GM19239 (cell line): ENCODE measurements at places on chromosomes 2 and 18.

DNA sequence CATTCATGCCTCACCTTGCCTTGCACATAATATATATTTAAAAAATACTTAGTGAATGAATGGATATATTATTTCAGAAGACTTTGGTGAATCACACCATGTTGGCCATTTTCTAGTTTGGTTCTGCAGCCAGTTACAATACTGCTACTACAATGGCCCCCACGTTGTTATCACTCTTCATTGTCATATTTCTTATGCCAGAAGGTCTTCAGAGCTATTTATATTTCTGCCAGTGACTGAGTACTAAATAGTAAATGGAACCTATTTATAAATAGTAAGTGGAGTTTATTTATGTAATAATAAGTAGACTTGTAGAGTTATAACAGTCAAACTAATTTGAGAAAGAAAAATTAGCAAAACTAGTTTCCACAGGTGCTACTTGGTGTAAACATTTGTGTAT is 516.6 kb upstream of the SYT4 start:
- no peak for DNase-seq

- DNase-seq = no peak
These were observed 16.7 kb upstream of the PDIA6 start for GRCh38 chr2:10829299-10829698.

DNA sequence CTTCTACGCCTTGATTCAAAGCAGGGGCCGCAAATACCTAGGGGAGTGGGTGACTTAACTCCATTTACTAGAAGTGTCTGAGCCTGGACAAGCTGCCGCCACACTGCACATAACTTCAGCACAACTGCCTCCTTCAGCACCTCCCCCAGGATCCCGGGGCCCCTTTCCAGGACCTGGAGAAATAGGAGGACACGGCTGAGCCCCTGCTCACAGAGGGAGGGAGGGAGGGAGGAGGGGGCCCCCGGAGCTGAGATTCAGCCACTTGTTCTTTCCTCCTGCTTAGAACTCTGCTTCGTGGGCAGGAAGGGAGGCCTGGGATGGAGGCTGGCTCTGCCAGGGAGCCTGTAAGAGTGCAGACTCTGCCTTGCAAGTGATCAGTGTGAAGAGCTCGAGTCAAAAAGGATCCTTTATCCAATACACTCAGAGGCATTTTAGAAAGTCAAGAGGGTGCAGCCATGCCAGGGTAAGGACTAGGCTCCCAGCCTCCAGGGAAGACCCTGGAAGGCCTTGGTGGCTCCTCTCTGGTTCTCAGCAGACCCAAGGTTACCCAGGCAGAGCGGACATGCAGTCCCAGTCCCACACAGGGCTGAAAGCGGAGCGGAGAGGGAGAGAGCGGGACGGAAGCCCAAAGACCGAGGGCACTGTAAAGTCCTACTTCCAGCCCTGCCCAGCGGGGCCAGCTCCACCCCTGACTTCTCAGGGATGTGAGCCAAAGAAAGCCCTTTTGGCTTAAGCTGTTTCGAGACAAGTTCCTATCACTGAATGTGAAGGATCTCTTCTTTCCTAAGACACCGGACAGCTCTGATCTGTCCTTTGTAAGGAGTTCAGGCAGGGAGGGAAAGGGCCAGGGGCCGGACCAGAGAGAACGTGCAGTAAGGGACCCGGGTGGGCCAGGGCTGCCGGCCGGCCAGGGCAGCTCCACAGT is 8.6 kb upstream of the ARMC9 start:
- DNase-seq = no peak

DNA sequence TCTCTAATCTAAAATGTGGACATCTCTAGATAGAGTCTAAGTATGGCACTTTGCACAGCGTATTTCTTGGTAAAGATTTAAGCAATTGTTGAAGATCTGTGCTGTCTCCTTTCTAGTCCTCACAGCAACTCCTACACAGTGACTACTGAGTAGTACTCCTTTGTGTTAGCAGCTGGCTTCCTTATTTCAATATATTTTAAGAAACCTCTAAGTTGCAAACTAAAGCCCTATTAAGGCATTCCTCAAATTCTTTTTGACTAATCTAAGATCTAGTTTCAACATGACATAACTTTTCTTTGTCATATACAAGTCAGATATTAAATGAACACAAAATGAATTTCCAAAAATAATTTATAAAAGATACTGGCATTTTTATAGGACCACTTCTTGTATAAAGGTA is 121.8 kb upstream of the DNAJC10 start:
- DNase-seq = no peak

DNA sequence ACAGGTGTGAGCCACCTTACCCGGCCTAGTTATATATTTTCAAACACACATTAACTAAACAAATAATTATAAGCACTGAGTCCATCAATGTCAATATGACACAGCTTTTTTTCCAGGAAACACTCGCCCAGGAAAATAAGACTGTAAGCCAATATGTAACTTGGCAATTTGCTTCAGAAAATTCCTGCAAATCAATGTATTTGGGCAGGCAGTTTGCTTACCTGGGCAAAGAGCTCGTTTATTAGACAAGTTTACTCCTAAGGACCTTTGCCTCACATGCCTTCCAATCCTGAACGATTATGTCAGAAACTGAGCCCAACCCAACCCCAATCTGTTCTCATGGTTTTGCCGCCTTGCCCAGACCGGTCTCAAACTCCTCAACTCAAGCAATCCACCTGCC is 34.7 kb upstream of the NDUFV2 start:
- no peak for DNase-seq

- no peak for DNase-seq
These were observed 167.2 kb downstream of the TRIB2 start for GRCh38 chr2:12883906-12884305.

DNA sequence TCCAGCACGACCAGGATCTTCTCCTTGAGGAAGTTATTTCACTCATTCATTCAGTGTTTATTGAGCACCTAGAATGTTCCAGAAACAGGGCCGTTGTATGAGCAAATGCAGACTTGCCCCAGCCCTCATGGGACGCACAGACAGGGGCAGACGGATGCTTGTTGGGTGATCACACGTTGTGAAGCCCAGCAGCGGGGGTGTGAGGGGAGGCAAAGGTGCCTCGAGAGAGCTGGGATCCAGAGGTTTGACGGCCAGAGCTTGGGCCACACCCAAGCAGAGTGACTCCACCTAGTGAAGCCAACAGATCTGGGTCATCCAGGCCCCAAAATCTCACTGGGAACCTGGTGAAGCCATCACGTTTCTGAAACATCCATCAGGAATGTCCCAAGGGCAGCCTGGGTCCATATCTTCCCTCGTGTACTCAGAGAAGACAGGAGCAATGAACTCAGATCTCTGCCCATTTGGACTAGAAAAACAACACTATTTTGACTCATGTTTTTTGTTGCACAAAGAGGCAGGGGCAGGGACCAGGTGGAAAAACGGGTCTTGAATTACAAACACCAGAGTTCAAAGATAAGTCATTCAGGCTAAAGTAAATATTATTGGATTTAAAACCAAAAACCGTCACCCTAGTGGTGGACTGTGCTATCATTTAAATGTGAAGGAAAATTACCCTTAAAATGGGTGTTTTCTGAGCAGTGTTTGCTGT is 54.9 kb upstream of the RBM44 start:
- DNase-seq = no peak

DNA sequence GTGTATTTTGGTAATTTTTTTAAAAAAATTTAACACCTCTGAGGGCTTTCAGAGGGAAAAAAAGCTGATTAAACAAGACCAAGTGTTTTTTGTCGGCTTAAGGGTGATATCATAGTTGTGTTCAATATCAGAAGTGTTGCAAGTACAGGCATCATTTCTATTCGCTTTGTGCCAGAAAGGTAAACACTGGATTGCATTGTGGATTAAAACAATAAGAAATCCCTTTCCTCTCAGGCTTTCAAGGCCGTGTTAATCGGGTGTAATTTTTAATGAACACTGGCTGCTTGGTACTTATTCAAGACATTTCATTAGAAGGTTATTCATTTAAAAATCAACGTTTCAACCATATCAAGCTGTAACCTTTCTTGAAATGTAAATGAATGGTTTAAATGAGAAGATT is 18.3 kb downstream of the FIGN start:
- DNase-seq = no peak

DNA sequence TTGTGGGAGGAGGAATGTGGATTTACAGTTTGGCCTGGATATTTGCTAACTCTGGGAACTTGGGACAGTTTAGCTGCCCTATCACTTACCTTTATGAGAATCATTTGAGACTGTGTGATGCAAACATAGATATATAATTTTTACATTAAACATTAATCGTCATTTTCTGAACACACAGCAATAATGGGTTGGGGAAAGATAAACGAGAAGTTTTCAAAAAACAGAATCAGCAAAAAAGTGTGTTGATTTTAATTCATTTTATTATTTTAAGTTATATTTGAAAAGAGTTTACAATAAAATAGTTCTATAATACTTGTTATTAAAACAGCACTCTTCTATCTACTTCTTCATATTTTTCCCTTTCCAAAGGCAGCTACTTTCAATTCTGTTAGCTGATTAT is 813.3 kb downstream of the SLC4A3 start:
- no peak for DNase-seq

GRCh38 chr18:44742126-44742525 is 61.4 kb downstream of the SETBP1 start:
- DNase-seq = no peak

GRCh38 chr2:10876394-10876793 is 35.3 kb upstream of the KCNF1 start:
- no peak for DNase-seq

DNA sequence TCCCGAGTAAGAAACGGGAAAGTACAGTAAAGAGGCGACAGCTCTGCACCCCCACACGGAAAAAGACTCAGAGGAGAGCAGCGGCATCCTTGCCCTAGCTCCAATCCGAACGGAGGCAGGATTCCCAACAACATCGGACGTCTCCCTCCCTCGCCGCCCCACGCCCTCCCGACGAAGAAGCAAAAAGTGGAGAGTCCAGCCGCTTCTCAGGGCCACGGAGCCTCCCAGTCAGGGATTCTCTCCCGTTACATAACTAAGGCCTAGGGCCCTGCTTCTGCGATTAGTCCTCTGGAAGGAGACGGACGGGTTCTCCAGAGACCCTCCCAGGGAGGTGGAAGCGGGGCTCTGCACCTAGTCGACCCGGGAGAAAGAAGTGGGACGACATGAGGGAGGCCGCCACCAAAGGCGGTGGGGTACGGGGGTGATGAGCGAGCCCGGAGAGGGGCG is 587 bp downstream of the SUMO1 start:
- no peak for DNase-seq

DNA sequence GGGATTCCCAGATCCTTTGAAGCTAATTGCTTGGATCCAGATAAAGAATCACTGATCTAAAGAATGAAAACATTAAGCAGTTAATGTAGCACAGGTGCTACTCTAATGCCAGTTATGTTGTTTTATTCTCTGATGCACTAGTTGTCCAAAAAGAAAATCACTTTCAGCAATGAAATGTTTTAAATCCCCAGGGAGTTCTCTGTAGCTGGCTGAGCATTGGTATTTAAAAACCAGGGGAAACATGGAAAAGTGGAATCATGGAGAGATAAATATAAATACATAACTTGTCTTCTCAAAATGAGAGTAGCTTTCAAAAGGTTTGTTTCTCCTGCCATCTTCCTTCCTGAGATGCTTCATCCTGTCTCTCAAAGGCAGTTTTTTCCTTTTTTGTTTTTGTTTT is 37.7 kb downstream of the CD302 start:
- no peak for DNase-seq

DNA sequence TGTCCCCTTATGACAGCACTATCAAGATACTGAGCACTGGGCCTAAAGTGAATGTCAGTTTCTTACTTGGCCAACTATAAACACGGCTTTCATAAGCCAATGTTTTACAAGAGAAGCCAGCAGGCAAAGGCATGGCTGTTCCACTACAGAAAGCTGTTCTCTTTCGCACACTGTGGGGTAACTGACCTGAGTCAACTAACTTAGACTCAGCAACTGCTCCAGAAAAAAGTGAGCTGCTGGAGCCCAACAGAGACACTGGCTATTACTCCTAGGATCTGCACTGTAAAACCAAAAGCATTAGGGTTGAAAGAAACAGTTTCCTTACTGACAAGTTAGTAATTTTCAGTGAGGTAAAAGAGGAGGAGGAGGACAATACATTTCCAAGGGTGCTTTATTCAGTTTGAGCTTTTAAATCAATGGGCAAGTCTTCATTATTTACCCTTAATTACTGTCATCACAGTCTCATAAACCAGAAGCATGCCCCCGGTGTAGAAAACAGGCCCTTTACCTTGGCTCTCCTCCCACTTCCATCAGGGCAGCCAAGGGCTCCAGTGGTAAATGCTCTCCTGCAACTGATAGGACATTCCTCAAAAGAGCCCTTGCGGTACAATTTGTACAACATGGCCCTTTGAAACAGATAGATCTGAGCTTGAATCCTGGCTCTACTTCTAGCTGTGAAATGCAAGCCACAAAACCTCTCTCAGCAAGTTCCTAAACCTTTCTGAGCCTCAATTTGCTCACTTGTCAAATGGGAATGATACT is 275.7 kb downstream of the PDE11A start:
- DNase-seq = no peak

DNA sequence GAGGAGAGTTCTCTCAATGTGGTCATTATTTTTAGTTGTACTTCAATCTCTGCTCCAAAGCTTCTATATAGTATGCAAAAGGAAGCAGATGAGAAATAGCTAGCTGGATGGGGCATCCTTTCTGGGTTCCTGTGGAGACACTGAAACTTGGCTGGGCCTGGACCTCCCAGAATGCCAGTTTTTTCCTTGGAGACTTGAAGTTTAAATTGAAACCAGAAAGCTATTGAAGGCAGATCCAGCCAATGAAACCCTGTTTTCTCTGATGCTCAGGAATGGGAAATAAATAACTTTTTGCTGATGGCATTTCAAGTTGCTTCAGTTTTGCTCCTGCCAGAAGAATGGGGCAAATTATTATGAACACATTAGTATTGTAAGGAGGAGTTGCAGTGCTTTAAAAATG is 2.9 kb downstream of the SETBP1 start:
- DNase-seq = no peak

DNA sequence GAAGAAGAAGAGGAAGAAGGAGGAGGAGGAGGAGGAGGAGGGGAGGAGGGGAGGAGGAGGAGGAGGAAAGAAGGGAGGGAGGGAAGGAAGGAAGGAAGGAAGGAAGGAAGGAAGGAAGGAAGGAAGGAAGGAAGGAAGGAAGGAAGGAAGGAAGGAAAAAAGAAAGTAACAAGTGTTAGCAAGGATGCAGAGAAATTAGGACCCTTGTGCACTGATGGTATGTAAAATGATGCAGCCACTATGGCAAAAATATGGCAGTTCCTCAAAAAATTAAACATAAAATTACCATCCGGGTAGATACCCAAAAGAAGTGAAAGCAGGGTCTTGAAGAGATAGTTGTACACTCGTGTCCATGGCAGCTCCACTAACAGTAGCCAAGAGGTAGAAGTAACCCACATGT is 67.4 kb downstream of the DYM start:
- no peak for DNase-seq

- DNase-seq = no peak
These were observed 229.7 kb upstream of the SPRED2 start for GRCh38 chr2:65661980-65662653.

GRCh38 chr2:240528406-240529040 is 29.3 kb downstream of the ANKMY1 start:
- no peak for DNase-seq

GRCh38 chr2:7012141-7012764 is 95.0 kb downstream of the RNF144A start:
- no peak for DNase-seq
